ENCODE measurements at places on chromosomes 2 and 18.
A peak's percentile ranks its signal among the peaks of the same experiment; 100 is the strongest.

- no peak for DNase-seq
These were observed 177.6 kb upstream of the PKDCC start for GRCh38 chr2:41870265-41870585.

DNA sequence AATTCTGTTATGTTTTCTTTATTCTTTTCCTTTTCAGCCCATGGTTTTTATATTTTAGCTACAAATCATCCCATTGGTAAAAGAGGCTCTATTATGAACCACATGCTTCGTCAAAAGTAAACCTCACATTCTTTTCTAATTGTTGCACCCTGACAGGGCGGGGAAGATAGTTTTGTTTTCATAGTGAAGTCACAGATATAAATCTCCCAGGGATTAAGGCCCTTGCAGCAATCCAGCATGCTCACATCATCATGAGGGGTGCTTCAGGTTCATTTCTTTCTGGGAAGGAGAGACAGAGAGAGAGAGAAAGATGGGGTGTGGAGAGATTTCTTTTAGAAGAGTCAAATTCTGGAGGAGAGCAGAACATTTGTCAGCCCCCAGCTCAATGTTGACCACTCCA lies 124.5 kb upstream of the CDC42EP3 start:
- no peak for DNase-seq

- DNase-seq, result no peak
These were observed 9.0 kb upstream of the TMEM214 start for GRCh38 chr2:27023740-27024139.

- no peak for DNase-seq
These were observed 23.9 kb downstream of the CFAP65 start for GRCh38 chr2:219017201-219017931.

GRCh38 chr2:174688079-174688478 lies 76.2 kb downstream of the CHRNA1 start:
- no peak for DNase-seq

DNA sequence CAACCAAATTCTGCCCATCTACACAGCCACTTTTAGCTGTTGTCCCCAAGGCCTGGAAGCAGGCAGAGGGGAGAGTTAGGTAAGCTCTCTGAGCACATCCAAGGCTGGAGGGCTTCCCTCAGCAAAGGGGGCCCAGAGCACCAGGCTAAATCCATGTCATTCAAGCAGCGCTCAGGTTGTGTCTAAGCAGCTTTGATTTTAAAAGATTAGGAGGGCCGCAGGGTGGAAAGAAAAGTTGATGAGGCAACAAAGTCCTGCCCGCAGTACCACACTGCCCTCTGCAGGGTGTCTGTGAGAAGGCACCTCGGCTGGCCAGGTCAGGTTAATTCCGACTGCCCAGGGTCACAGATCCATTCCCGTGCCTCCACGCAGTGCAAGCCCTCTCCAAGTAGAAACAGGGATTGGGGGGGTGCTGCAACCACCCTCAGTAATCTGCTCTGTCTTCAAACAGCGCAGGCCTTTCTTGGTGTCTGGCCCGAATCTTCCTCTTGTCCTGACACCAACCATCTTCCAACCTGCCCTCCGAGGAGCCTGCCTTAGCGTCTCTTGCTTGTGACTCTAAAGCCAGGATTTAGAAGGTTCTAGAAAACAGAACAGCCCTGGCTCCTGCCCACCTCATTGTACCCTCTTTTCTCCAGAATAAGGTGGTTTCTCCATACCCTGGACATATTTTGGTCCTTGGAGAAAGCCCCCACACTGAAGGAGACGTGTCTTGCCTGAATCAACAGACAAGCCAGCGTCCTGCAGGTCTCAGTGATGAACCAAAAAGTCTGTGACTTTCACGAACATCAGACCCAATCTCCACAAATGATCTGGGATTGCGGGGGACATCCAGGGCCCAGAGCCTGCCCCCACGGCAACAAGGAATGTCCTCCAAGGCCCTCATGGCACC lies 289.2 kb downstream of the TNS1 start:
- peak; percentile 66 for DNase-seq

- no peak for DNase-seq
These were observed 185.5 kb downstream of the PTGR3 start for GRCh38 chr18:75023473-75023872.

- DNase-seq, result no peak
These were observed 319.5 kb upstream of the LRRTM1 start for GRCh38 chr2:80624062-80624461.

- DNase-seq, result no peak
These were observed 7.4 kb downstream of the THNSL2 start for GRCh38 chr2:88177556-88177955.

DNA sequence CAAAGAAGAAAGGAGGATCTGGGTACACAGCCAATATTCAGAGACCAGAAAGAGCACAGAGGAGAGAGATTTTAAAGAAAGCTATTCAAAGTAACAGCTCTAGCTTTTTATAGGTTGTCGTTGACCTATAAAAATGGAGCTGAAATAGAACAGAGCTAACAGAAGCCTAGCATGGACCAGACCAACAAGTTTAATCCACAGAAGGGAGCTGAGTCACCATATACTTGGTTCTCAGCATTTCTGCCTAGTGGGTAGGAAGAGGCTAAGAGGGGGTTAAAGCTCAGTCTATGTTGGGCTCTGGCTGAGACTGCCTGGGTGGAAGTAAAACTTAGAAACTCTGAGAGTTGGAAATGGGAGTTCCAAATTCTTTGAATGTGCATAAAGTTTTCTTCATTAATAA lies 678.0 kb upstream of the CDH2 start:
- DNase-seq, result no peak

DNA sequence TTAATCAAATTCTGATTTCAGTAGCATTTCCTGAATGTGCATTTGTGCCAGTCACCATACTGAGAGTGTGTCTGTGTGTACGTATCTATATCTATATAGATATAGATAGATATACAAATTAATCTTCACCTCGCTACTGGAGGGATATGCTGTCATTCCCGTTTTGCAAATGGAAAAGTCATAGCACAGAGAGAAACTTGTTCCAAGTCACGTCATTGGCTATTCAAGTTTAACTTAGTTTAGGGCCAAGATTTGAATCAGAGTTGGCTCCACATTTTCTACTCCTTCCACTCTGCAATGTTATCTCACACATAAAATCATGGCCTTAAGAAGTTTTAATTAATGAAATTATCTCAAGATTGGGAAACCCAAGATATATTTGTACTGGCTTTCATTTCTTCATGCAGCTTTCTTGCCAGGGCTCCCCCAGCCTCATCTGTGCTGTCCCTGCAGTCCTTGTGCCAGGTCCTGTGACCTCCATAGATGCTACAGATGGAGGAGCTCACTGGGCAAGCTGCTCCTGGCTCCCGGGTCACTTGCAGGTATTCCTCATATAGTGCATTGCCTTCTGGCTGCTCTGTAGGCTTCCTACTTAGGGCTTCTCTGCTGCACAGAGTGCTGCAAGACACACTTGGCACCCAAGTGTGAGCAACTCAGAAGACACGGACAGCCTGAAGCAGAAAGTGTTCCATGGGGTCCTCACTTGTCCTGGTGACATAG lies 245.8 kb downstream of the KCNS3 start:
- no peak for DNase-seq

GRCh38 chr2:234627308-234627707 lies 130.4 kb upstream of the ARL4C start:
- no peak for DNase-seq

DNA sequence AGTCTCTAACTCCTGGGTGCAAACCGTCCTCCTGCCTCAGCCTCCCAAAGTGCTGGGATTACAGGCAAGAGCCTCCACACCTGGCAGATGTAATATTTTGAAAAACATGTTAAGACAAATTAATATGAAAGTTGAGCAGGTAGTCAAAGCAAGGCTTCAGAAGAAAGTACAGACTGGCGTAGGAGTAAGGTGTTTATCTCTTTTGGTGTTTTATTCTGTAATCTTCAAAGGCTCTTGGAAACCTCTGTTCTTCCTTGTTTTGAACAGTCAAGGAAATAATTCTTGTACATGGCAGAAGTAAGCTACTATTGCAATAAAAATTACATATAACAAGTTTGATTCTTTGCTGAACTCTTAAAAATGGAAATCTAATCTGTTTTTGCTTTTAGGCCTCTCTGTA lies 5.3 kb downstream of the RNF138 start:
- DNase-seq, result no peak

DNA sequence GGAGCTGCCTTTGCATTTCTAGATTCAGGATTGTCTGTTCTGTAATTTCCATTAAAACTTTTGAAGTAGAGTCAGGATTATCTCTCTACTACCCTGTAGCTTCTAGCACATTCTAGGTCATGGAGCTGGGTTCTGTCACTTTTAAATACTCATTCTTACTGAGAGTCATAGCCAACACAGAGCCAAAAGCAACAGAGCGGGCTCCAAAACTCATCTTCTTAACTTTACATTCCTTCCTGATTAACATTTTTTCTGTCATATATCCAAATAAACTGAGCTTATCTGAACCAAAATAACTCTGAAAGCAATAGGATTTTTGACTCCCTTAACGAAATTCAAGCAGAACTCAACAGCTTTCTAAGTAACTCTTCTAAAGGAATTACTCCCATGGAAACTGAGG lies 12.9 kb downstream of the PREPL start:
- no peak for DNase-seq

DNA sequence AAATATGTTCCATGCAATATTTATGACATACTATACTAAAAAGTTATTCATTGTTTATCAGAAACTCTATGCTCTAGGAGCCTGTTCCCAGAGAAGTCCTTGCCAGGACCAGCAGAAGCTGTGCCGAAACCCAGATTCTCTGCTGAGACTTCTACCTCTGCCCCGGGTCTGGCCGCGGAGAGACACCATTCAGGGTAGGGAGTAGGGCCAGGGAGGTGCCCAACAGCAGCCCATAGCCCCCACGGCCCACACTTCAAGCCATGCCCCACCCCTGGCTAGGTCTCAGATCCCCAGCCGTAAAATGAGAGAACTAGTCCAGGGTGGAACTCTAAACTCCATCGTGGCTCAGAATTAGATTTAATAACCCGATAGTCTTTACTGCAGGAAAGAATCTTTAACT lies 102.9 kb downstream of the ZFP36L2 start:
- DNase-seq, result no peak

GRCh38 chr18:45670281-45670962 lies 53.6 kb upstream of the SLC14A1 start:
- DNase-seq, result peak; percentile 38

GRCh38 chr2:23436346-23437098 lies 51.5 kb downstream of the KLHL29 start:
- no peak for DNase-seq

DNA sequence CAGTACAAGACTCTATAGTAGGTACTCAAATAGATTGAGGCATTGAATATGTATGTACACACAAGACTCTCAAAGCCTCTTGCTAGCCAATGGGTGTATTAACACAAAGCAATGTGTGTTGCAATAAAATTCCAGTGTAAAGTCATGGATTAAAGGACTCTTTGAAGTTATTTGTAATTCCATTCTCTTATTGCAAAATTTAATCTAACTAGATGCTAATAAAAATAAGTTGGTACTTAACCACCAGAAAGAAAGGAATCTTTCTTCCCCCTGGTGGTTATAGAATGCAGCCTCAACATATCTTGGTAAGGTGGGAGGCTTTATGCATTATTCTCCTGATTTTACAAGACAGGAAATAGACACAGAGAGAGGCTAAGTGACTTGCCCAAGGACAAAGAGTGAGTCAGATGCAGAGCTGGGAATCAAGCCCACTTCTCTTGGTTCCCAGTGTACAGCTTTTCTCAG lies 18.0 kb downstream of the LRP1B start:
- no peak for DNase-seq

GRCh38 chr2:27261241-27261925 lies 1.5 kb downstream of the SLC30A3 start:
- no peak for DNase-seq

DNA sequence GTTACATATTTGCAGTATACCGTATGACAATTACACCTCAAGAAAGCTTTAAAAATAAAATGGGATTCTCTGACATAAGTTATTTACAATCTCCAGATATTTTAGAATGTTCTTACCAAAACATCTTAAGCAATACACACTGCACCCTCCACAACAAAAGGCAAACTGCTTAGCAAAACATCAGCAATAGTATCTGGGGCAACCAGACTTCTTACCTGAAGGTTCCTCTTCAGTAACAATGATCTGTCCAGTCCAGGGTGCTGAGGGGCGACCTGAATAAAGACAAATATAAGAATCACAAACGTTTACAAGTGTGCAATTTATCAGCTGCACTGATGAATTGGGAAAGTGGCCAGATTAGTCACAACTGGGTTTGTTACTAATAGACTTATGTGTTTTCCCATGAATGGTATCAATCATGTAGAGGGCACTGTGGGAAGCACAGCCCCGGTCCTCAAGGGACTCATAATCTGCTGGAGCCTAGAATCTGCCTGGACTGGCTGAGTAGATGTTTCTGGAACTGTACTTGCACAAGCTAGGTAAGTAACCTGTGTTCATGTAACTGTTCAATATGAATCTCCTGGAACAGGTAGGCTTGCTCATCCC lies 70.7 kb downstream of the MYOM1 start:
- no peak for DNase-seq

- DNase-seq, result no peak
These were observed 132.9 kb downstream of the BARD1 start for GRCh38 chr2:214676421-214677089.

GRCh38 chr2:146894514-146894913 lies 950.3 kb upstream of the ACVR2A start:
- no peak for DNase-seq

DNA sequence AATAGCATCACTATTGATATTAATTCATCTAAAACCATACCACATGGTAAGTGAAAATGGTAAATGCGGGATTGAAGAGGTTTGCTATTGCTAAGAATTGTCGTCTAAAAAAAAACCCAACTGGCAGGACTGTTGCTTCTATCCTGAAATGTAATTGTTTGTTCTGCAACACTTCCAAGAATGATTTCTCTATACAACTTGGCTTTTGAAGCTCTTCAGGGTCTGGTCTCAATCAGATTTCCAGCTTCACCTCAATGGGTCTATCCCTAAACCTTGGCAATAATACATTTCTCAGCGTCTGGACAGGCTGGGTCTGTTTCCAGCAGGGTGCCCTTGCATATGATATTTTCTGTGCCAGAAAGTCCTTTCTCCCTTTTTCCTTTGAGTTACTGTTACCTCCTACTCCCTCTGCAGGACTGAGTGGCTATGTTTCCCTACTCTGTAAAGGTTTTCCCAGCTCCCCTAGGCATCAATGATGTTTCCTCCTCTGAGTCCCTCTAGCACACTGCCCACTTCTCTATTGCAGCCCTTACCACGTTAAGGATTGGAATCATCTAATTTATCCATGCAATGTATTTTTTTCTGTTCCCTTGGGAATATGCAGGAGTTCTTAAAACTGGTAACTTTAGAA lies 118.2 kb upstream of the REV1 start:
- no peak for DNase-seq

GRCh38 chr2:8893978-8894820 lies 56.8 kb upstream of the KIDINS220 start:
- DNase-seq, result no peak

DNA sequence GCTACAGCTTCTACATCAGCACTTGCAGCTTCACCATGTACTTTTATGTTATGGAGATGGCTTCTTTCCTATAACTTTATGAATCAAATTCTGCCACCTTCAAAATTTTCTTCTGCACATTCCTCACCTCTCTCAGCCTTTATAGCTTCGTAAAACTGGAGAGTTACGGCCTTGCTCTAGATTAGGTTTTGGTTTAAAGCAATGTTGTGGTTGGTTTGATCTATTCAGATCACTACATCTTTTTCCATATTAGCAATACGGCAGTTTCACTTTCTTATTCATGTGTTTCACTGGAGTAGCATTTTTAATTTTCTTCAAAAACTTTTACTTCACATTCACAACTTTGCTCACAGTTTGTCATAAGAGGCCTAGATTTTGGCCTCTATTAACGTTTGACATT lies 242.9 kb upstream of the GYPC start:
- DNase-seq, result no peak

- DNase-seq, result peak; percentile 48
These were observed 138.1 kb downstream of the PTGR3 start for GRCh38 chr18:75070625-75071483.

GRCh38 chr2:121075006-121075551 lies 209.9 kb downstream of the TFCP2L1 start:
- no peak for DNase-seq

Data from activated T-cell treated with anti-CD3 and anti-CD28 coated beads for 4 hours (primary cell).